ENCODE measurements at places on chromosomes 6 and 20.

DNA sequence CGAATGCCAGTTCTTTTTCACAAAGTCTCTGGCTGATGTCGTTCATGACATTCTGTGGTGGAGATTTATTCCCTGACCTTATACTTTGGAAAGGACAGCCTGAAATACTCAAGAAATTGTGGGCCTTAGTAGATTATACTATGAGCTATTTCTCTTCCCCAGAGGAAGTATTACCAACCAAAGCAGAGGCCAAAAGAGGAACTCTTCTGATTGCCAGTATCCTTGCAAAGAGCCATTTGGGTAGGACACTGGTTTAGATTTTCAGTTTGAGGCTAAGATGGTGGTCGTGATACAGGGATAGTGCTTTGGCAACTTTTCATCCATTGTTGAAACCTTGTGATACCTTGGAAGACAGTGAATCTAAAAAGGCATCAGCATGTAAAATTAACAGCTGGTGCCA is 327.3 kb downstream of the HACE1 start:
- DNase-seq: no peak

DNA sequence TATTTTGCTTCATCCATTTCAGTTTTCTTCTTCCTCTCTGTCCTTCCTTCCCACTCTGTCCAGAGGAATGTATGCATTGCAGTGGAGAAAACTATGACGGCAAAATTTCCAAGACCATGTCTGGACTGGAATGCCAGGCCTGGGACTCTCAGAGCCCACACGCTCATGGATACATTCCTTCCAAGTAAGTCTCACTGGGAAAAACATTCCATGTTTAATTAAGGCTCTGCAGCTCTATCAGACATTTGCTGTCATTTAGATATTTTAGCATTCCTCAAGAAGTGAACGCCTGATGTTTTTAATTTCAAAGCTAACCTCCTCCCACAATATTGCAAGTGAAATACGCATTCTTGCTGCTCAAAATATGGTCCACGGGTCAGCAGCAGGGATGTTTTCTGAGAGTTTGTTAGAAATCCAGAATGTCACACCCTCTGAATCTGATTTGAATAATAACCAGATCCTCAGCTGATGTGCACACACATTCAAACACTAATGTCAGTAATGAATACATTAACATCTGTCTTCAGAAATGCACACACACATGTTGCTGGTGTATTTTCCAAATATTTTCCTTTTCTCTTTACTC is 12.8 kb downstream of the PLG start:
- DNase-seq: no peak

- no peak for DNase-seq
Observed at GRCh38 chr6:137878029-137878428, 11.0 kb downstream of the TNFAIP3 start.

- no peak for DNase-seq
Observed at GRCh38 chr20:45056473-45057173, 44.3 kb downstream of the KCNS1 start.

Measured in psoas muscle (tissue), 8 donors.